ENCODE measurements at places on chromosomes 16 and 17. TPM values are rescaled to one million over a fixed set of nuclear protein-coding genes. Genes with fewer than 3 reads are reported as not detected.

DNA sequence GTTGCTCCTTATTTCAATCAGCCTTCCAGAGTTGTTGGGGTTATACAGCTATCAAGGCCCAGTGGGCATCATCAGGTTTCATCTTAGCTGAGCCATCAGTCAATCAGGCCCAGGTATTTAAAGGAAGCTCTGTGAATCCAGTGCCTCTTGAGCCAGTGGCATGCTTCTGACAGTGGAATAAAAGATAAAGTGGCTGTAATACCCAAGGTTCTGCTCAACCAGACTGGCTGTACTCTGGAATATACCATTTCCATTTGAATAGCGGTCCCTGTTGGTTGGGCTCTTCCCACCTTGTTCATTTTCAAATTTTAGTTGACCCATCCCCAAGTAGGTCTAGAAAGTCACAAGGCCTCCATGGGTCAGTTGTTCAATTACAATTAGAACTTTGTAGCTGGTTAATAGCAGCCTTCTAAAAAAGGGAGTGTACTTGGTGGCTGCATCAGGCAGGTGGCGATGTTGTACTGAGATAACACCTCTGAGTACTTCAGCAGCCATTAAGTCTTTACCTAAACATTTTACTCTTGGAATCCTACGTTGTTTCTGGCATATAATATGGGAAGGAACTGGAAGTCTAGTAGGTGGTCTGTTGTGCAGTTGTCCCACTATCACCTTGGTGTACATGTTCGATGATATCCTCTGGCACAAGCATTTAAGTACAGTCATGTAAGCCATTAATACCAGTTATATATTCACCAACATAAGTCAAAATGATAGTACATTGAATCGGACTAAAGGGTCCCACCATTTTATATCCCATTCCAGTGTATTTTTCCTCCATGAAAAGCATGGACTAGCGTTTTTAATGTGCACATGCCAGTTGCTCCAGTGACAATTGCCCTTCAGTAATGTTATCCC lies 294.1 kb downstream of the BCAS3 start:
- peak; percentile 60 for ATAC-seq

DNA sequence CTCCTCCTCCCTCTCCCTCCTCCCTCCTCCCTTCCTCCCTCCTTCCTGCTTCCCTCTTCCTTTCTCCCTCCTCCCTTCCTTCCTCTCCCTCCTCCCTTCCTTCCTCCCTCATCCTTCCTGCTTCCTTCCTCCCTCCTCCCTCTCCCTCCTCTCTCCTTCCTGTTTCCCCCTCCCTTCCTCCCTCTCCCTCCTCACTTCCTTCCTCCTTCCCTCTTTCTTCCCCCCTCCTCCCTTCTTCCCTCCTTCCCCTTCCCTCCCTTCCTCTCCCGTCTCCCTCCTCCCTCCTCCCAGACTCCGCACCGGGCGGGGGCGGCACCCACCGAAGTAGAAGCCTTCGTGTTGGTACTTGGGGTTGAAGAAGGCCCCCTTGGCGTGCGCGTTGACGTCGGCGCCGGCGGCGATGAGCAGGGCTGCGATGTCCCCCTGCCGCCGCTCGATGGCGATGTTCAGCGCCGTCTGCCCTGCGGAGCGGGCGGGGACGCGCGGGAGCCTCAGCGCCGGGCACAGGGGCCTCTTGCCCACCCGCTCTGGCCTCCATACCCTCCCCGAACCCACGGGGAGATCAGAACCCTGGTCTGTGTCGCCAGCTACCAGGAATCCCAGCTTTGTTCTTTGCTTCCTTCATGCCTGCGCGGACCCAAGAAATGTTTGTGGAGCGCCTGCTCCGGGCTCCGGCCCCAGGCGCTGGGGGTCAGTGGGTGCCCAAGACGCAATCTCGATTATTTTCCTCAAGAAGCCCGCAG lies 22.2 kb downstream of the TRPV3 start:
- ATAC-seq = peak; percentile 77

DNA sequence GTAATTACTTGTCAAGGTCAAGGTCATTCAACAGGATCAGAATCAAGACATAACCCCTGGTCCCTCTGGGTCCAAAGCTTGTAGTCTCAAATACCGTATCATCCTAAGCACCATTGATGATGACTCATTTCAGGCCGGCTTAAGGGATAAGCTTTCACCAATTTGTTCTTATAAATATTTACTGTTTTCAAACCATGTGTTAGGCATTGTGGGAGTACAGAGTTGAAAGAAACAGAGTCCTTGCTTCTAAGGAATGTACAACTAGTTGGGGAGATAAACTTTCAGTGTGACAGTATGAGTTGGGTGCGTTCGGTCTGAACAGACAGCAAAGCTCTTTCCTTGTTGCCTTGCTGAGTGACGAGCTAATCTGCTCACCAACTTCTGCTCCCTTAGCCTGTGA lies 183.5 kb upstream of the MAF start:
- no peak for ATAC-seq

- ATAC-seq = no peak
Measured at GRCh38 chr17:1683459-1683858, 1.2 kb downstream of the PRPF8 start.

DNA sequence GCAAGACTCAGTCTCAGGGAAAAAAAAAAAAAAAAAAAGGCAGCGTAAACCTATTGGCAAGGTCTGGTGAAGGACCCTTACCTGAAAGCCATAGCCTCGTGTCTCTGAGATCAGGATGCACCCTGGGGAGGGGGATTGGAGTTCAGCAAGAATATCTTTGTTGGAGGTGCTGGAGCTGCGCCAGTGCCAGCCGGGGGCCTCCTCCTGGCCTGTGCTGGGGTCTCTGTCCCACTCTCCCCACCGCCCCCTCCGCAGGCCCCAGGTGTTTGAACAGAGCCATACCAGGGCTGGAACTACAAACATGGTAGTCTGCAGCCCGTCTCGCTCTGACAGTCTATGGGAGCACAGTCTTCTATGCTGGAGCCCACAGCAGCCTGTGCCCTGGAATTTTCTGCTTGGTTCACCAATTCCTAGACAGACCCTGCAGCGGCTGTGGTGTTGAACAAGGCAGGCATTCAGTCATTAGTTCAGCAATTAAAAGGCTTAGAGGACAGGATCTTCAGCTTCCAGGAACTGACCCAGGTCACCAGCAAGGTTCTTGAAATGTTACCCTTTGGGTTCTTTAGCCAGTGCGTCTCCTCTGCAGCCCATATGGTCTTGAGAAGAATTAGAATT lies 42.2 kb upstream of the KIFC3 start:
- no peak for ATAC-seq

CACNG1 gene
- not detected for total RNA-seq

- ATAC-seq = no peak
Measured at GRCh38 chr16:75301804-75302203, 50.4 kb upstream of the BCAR1 start.

DNA sequence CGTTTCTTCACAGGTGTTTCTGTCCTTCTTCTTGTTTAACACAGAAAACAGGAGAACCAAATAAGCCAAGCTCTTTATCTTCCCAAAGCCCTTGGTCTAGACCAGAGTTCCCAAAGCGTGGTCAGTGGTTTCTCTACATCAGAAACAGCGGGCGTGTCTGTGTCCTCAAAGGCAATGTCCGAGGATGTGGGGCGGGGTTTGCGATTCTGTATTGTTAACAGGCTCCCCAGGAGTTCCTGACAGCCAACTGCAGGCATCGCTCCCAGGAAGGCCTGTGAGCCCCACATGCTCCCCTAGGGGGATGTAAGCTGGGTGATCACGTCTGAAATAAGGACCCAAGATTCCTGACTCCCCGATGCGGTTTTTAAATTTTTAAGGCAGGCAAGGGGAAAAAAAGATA lies 28.4 kb upstream of the SLC25A19 start:
- no peak for ATAC-seq

TBC1D3H gene
- total RNA-seq = not detected

- no peak for ATAC-seq
Measured at GRCh38 chr17:77569846-77570564, 388.5 kb upstream of the TNRC6C start.

GRCh38 chr16:88920618-88921590 lies 54.4 kb upstream of the PABPN1L start:
- ATAC-seq = peak; percentile 38

- ATAC-seq = no peak
Measured at GRCh38 chr17:4958102-4958501, 7.2 kb downstream of the ENO3 start.

FBXW10B gene
- 8.0 TPM for total RNA-seq

- ATAC-seq = peak; percentile 77
Measured at GRCh38 chr17:67491009-67491680, 114.1 kb downstream of the PITPNC1 start.

DNA sequence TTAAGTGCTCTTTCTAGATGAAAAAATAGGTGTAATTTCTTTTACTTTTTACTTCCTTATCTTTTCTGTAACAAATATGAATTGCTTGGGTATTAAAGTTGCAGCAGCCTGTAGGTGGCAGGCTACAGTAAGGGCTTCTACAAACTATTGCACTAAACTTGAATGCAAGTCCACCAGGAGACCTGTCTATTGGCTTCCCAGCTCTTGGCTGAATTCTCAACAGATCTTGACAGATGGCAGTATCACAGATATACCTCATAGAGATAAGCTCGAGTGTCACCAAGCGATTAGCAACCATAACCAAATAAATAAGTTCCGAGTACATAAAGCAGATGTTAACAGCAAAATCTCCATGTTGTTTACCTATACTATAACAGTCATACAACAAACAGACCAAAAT lies 5.9 kb downstream of the BBS2 start:
- ATAC-seq = peak; percentile 51

DNA sequence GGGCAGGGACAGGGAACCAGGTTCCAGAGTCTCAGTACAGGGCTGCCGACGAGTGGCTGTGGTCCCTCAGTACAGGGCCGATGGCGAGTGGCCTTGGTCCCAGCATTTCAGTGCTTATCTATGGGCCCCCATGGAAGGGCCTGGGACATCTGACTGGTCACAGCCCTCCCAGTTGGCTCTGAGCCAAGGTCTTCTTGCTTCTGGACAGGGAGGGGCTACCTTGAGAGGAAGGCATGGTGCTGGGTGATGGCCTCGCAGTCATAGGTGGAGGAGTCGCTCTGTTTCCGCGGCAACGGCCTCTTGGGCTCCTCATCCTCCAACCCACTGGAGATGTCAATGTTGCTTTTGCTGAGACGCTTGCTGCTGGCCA lies 32.5 kb downstream of the PIMREG start:
- ATAC-seq = peak; percentile 12

- no peak for ATAC-seq
Measured at GRCh38 chr17:17386094-17386800, 83.1 kb downstream of the NT5M start.

DNA sequence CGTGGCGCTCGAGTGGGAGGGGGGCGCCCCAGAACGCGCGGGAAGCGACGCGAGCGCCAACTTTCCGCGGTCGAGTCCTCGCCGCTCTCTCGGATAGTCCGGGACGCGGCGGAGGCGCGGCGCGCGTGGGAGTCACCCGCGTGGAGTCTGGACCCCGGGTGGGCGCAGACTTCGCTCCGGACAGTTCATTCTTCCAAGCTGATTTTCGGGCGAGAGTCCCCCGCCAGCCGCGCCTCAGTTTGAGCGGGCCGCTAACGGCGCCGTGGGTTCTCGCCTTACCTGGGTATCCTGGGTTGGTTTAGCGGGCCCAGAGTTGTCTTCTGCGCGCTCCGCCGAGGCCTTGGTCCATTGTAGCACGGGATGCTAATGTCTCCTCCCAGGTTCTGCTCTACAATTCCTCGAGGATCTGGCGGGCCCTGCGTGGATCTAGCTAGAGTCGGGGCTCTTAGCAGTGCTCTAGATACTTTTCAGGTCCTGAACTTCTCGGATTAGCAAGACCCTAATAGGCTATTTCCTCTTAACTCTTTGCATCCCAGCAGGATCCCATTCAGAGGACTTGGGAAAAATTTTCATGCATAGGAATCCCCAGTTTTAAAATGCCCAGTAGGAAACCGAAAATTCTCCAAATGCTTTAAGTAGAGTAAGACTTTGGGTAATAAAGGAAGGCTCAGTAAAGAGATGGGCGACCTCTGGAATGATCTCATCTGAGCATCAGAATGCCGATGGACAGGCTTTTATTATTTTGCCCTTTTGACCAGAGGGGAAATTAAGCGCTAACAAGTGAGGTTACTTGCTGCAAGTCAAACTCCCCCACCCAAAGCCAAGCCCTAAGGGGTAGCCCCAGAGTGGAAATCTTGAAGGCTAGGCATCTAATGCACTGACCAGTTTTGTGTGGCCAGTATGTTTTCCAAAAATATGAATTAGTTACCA lies 537 bp upstream of the GJC1 start:
- no peak for ATAC-seq

DNA sequence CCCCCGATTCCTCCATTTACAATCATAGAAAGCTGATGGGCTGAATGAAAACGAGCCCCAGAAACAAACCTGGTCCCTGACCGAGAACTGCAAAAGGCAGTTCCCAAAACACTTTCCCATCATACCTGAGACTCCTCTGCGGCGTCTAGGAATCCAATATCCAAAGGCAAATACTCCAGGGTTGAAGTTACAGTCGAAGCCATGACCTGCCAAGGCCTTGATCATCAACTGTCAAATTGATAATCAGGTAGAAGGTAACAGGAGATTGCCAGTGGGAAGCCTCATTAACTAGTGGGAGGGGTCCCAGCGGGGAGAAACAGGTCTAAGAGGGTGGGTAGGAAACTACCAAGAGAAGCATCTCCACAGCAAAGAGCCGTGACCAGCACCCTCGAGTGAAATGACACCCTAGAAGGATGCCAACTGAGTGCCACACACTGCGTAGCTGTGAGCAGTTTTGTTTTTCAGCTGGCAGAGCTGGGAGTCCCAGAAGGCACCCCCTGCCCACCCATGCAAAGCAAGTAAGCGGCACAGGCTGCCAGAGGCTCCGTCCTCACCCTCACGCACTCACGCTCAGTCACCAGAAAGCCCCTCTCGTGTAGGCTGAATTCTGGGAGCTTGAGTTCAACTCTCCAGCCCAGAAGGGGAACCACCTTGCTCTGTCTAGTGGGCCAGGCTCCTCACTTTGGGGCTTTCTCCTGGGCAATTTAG lies 146.1 kb downstream of the GAS7 start:
- no peak for ATAC-seq

KRTAP2-1 gene
- not detected for total RNA-seq

AATF gene
- total RNA-seq = 32.7 TPM

CNGB1 gene
- 0.32 TPM for total RNA-seq

DNA sequence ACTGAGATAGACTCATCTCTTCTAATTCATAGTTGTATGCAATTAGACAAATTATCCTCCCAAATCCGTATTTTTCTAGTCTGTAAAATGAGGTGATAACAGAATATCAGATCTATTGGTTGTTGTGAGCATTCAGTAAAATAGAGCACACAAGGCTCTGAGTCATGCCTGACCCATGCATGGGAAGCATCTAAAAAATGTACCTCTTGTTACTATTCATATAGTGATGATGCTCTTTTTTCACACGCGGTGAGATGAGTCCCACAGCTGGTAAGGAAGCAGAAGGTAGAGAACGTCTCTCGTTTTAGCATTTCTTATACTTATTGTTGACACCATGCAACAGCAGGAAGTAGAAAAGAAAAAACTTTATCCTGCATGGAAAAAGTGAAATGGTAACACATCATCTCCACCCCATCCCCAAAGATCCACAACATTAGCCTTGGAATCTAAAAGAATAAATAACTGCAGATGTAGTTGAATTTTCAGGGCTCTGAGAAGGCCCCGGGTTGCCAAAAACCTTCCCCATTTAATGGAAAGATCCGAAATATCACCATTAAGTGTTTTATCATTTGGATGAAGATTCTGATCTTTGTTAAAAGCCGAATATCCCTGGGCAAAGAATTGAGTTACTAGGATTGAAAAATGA lies 215.6 kb downstream of the TMEM114 start:
- ATAC-seq = no peak

LPO gene
- 0.44 TPM for total RNA-seq

- ATAC-seq = peak; percentile 74
Measured at GRCh38 chr16:81530296-81530721, 85.7 kb downstream of the CMIP start.
